ENCODE measurements at places on chromosomes 4 and X. TPM values are rescaled to one million over a fixed set of nuclear protein-coding genes. Genes with fewer than 3 reads are reported as not detected.
A peak's percentile ranks its signal among the peaks of the same experiment; 100 is the strongest.

The CPLX1 gene
- total RNA-seq = 4.3 TPM

The LUZP4 gene
- not detected for total RNA-seq

DNA sequence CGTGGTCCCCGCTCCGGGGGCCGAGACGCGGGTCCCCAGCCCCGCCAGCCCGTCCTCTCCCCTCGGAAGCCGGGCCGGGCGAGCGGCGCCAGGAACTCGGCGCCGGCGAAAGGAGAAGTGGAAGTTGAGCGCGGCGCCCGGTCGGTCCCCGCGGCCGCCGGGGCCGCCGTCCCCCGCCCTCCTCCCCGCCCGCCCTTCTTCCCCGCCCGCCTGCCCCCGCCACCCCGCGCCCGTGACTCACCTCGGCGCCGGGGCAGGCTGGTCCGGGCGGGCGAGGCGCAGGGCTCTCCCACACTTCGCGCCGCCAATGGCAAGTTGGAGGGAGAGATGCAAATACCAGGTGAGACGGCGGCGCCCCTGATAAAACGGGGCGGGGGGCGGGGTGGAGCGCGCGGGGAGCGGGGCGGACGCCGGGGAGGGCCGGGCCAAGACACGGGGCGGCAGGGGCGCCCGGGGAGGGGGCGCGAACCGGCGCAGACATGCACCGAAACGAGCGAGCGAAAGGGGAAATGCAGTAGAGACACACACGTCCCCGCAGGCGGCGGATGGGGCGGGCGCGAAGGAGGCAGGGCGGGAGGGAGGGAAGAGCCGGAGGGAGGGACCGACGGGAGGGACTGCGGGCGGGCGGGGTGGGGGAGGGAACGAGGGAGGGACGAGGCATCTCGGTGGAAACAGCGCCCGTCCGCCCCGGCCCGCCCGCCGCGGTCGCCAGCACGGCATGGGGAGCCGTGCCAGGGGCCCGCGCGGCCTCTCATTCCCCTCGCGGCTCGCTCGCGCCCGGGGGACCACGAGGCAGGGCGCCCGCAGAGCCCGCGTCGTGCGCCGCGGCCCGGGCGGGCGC is at the start of gene ELF4:
Gene ELF4, minus strand, starts transcription at position 119 of the 841 bp plus-strand sequence. CDS start 29,167 bp downstream, outside the sequence.
- peak; percentile 62 for DNase-seq

DNA sequence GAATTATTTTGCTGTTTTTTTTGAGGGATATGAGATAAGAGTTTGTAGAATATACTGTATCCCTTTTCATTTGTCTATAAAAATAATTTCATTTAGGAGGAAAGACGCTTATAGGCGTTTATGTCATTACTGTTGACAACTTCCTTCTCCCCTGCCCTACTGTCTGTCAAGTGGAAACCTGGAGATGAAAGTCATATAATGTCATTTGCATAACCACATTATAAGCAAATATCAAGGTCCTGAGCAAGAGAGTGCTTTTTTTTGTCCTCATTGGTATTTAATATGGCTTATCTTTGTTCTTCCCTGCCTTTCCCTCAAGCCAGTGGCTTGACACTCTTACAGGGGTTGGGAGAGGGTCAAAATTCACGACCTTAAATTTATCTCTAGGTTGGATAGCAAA is 55.8 kb downstream of the LRP2BP start:
- DNase-seq = no peak

DNA sequence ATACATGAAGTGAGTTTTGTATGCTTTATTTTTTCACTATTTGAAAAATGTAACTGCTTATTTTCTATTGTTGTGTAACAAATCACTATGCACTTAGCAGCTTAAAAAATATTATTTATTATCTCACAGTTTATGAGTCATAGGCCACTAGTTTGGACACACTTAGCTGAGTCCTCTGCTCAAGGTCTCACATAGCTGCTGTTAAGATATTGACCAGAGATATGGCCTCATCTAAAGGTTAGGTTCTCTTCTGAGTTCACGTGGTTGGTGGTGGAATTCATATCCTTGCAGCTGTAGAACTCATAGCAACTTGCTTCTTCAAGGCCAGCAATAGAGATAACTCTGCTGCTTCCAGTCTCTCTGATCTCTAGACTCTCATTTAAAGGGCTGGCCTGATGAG is 534.4 kb downstream of the SPRY1 start:
- DNase-seq = no peak

- peak; percentile 50 for DNase-seq
Measured at GRCh38 chr4:79917246-79917645, 155.8 kb downstream of the ANTXR2 start.

DNA sequence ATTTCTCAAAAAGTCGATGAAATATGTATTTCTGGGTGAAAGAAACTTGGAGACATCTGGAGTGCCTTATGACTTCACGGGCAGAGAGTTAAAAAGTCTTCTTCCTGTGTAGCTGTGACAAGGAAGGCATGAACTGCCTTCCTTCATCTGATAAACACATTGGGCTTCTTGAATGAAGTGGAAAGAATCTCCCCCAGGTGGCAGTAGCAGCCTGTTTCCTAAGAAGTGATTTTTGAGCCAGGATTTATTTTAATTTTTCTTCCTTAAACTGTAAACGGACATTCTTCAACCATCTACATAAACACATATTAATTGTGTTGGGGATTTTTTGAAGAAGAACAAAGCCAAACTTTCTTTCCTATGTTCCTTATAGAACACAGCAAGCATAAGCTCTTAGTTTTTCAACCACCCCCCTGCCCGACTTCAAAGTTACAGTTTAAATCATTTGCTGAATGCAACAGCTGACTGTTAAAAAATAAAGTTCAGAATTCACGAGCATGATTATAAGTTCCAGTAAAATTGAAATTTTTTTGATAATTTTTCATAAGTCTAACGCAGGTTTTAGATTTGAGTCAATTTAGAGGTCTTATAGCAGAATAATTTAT is 980 bp upstream of the GIMD1 start:
- no peak for DNase-seq

GRCh38 chrX:13808865-13809264 is 8.0 kb downstream of the GPM6B start:
- no peak for DNase-seq
